ENCODE measurements at places on chromosomes 2 and 18. TPM values are rescaled to one million over a fixed set of nuclear protein-coding genes. Genes with fewer than 3 reads are reported as not detected.

GRCh38 chr2:4134551-4135550, 431.5 kb downstream of the DCDC2C start:
- DNase-seq, result no peak

DNA sequence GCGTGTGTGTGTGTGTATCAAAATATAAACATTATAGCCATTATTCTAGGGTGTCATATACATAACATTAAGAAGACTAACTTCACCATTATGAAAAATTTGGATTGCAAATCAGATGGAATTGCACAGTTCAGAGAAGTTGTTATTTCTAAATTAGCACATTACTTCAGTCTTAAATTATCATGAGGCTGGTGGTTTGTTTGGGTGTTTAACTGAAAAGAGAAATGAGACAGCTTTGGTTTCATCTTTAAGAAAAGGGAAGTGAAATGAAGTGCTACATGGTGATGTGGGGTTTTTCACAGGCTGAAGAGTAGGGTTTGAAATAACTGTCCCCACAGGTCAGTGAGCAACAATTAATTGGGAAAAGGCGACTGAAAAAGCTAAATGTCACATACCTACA, 161.2 kb upstream of the XIRP2 start:
- DNase-seq, result no peak

DNA sequence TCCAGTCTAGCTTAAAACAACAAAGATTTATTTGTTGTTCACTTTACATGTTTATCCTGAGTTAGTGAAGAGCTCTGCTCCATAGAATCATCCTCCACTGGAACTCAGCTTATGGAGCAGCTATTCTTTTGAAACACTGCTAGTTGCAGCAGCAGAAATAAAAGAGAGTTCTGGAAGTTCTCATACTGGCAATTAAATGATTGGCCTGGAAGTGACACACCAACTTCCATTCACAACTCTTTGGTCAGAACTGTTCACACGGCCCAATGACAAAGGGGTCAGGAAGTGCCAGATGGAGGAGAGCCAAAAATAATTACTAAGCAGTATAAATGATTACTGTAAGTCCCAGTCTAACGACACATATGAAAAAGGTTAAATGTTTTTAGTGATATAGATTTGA, 39.1 kb downstream of the FBXO11 start:
- peak; percentile 13 for DNase-seq

Gene ARMC9
- polyA plus RNA-seq, result 13.5 TPM

DNA sequence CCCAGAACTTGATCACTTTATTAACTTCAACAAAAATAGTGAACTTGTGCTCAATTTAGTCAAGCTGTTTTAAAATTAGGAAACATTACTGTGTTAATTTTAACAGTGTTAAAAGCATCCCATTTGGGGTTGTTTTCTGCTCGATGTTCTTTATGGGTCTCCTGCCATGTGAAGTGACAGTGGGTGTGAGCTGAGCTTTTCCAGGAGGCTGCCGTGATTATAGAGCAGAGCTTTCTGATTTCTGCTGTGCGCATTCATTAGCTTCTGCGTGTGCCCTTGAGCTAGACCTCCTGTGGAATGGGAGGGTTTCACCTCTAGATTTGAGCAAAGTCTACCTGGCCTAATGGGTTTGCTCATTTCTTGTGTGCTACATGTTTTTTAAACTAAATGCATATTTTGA, 121.5 kb downstream of the WDSUB1 start:
- no peak for DNase-seq

- DNase-seq, result no peak
Observed at GRCh38 chr2:238415036-238415764, 11.5 kb upstream of the ASB1 start.

GRCh38 chr2:11932048-11932512, 185.6 kb downstream of the LPIN1 start:
- DNase-seq, result no peak

DNA sequence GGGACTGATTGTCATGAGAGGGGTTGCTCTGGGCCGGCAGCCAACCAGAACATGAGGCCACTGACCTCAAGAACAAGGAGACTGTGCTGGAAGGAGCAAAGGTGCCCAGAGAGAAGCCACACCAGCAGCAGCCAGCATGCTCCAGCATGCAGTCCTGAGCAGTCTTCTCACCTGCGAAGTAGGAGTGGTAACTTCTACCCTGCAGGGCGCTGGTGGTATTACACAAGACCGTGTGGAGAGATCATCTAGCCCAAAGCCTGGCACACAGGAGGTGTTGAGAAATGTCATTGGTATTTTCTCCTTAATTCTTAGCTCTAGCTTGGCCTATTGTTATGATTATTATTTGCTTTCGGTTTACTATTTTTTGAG, 132.7 kb downstream of the TSN start:
- no peak for DNase-seq

Measured in urinary bladder (tissue), 4 donors.